Immature natural killer cell (primary cell): ENCODE measurements at places on chromosomes 3 and 15. TPM values are rescaled to one million over a fixed set of nuclear protein-coding genes. Genes with fewer than 3 reads are reported as not detected.

FGD5 gene
- not detected for polyA plus RNA-seq

SRGAP3 gene
- not detected for polyA plus RNA-seq

RTP1 gene
- not detected for polyA plus RNA-seq

RUBCN gene
- polyA plus RNA-seq = 29.9 TPM

MEIS2 gene
- not detected for polyA plus RNA-seq

DNA sequence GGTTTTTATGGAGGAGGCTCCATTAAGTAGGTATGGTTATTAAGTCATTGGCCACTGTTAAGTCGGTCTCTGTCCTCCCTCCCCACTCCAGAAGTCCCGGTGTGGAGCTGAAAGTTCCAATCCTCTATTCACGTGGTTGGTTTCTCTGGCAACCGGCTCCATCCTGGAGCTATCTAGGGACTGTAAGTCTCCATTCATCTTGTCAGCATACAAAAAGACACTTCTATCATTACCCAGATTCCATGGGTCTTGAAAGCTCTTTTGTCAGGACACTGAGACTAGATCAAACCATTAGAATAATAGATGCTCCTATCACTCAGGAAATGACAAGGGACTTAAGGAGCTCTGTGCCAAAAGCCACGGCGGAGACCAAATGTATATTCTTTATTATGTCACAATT, 110.3 kb downstream of the PIK3CB start:
- DNase-seq = no peak

DNA sequence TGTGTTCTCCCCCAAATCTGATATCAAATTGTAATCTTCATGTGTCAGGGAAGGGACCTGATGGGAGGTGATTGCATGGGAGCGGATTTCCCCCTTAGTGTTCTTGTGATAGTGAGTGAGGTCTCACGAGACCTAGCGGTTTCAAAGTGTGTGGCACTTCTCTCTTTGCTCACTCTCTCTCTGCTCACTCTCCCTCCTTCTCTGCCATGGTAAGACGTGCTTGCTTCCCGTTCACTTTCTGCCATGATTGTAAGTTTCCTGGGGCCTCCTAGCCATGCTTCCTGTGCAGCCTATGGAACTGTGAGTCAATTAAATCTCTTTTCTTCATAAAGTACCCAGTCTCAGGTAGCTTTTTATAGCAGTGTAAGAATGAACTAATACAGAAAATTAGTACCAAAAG, 30.6 kb upstream of the OR5H6 start:
- DNase-seq = no peak

DNA sequence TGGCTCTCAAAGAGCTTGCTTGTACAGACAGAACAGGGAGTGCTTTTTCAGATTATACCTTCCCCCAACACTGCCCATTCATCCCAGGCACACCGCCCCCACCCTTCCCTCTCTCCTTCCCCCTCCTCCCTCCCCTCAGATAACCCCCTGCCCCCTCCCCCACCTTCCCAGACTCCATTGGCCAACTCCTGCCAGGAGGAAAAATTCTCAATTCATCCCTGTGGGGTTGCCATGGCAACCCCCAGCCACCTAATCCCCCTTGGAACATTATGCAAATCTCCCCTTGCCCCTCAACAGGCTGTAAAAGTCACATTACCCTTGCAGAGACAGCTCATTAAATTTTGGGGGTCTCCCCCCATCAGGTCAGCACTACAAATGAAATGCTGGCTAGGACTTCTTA, 14.3 kb downstream of the TLE3 start:
- no peak for DNase-seq

DNA sequence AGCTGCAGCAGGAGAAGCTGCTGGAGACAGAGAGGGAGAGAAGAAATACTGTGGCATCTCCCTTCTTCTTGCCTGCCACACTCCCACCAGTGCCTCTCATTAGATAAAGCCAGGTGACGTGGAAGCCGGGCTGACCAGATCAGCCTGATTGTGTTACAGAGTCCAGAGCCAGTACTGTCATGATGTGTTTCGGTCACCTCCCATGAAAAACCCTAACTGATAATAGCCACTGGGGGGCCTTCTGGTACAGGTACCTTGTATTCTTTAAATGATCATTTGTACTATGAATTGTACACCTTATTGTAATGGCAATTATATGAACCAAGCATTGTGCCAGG, 125.8 kb upstream of the TMEM108 start:
- DNase-seq = no peak
